ENCODE measurements at places on chromosomes 4 and X.

- DNase-seq: no peak
These were observed 226.1 kb downstream of the SHOX start for GRCh38 chrX:856566-857290.

DNA sequence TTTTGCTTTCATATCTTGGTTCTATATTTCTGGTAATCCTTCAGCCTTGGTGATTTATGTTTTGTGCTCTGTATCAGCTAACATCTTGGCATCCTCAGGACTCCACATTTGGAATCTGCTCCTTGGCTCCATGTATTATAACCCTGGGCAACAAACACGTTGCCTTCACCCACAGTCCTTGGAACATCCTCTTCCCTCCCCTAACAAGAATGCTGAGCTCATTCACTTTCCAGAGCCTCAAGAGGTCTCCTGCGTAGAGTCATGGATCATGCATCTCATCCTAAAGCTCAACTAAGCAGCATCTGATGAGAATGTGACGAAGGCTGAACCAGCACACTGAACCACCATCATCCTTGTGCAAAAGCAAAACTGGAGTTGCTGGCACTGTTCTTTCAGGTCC is 60.5 kb upstream of the C1GALT1C1 start:
- no peak for DNase-seq

DNA sequence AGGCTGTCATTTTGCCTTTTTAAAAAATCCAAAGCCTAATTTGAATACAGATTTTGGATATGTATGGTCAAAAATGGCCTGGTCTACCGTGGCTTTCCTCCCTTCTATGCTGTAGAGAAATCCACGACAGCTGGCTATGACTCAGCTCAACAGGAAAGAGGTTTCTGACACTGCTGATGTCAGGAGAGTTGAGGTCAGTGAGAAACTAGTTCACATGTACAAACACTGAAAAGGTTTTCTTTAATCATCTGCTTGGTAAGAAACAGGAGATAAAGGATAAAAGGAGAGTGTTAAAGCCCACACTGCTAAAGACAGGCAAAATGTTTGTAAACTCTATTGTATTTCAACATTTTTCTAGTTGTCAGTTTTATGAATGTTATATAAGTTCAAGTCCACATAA is 113.9 kb downstream of the NYX start:
- DNase-seq: no peak

DNA sequence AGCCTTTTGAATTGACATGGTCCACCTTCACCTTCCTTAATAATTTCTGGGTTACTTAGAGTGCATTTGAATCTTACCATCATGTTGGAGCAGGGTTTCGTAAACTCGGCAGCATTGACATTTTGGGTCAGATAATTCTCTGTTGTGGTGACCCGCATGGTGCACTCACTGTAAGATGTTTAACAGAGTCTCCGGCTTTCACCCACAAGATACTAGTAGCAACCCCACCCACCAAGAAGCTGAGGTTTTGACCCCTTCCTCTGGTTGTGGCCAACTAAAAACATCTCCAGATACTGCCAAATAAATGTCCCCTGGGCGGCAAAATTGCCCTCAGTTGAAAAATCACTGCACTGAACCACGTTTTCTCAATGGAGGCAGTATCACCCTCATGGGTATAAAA is 62.7 kb downstream of the CHST7 start:
- no peak for DNase-seq

- DNase-seq: no peak
These were observed 231.8 kb upstream of the GPRIN3 start for GRCh38 chr4:89539374-89539773.

GRCh38 chr4:27360790-27361267 is 500.2 kb downstream of the STIM2 start:
- DNase-seq: no peak

GRCh38 chrX:40395102-40395501 is 185.7 kb upstream of the ATP6AP2 start:
- DNase-seq: no peak

DNA sequence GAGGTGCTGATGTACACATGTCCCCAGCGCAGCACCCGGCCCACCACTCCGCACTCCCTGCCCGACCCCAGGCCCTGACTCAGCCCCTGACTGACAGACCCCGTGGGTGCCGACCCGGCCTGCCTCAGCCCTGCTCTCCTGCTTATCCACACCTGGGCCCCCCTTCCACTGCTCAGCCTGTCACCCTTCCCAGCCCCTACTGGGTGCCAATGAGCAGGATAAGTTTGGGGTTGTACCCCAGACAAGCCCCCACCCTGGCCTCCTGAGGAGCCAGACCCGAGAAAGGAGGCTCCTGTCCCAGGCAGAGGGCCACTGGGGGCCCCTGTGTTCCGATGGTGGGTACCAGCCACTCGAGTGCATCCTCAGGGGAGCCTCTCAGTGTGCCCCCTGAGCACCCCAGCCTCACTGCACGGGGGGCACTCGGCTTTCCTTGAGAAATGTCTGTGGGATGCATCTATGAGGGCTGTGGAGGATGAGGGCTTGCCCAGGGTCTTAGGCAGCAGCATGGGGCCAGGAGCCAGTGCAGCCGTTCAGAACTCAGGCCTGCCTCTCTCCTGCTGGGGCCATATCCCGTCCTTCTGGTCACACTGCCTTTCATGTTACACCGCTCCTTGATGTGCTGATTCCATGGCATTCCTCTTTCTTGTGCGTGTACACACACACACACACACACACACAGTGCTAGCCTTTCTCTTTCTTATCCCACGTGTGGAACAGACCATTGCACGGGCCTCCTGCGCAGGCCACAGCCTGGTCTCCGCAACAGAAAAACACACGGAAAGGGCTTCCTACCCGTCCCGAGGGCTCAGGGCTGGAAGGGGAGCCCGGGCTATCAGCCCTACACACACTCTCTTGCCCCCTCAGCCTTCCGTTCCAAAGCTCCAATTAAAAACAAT is 220.1 kb upstream of the PSAPL1 start:
- no peak for DNase-seq

All from mesothelial cell of epicardium (in vitro differentiated cells).